ENCODE measurements at places on chromosomes 16 and 17.

- peak; percentile 68 for DNase-seq
These were observed 654 bp downstream of the TNFAIP1 start for GRCh38 chr17:28335959-28336871.

DNA sequence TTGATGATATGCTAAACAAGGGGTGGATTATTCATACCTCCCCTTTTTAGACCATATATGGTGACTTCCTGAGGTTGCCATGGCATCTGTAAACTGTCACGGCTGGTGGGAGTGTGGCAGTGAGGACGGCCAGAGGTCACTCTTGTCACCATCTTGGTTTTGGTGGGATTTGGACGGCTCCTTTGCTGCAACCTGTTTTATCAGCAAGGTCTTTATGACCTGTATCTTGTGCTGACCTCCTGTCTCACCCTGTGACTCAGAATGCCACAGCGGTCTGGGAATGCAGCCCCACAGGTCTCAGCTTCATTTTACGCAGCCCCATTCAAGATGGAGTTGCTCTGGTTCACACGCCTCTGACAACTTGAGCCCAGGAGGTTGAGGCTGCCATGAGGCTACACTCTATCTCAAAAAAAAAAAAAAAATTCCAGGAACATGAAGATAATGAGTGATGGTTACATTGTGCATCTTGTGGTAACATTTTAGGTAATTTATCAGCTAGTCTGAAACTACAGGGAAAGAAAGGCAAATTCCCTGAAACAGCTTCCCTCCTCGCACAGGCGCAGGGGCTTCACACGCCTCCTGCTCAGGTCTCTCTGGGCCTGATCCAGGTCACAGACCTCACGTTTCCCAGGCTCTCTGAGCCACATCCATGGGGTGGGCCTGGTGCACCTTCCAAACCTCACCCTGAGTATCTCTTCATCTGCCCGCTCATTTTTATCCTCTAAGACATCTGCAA lies 15.3 kb upstream of the UBE2I start:
- DNase-seq: no peak

- no peak for DNase-seq
These were observed 91.8 kb upstream of the CLEC18A start for GRCh38 chr16:69859105-69859989.

DNA sequence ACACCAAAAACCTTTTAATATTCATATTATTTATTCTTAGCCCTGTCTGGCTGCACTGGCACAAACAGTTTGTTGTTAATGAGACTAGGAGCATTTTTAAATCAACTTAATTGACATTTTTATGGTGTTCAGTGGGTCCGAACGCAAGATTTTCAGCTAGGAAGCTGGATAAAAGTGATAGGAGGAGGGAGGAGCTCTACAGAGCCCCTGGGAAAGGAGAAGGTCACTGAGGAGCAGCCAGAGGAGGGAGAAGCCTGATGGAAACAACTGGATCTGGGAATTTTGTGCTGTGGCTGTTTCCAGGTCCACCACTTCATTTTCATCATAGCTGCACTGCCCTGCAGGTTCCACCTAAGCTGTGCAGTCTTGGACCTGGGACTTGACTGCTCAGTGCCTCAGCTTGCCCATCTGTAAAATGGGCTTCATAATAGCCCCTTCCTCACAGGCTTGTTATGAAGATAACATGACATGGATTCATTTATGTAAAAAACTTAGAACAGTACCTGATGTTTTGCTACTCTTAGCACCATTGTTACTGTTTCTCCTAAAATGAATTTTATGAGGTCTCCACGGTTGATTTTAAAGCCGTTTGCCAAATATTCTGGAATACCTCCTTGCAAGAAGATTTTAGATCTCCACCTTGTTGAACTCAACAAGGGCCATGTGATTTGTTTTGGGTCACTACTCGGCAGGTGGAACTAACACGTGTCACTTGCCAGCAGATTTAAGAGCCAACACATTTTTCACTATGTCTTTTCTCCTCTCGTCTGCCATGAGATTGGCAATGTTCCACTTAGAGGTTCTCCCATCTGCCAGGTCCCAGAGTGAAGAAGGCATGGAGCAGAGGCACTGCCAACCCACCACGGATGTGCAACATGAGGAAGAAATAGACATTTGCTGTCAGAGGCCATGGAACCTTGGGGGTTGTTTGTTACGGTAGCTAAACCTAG lies 18.7 kb upstream of the GRIN2A start:
- no peak for DNase-seq

- DNase-seq: no peak
These were observed 5.8 kb downstream of the THOC6 start for GRCh38 chr16:3029491-3030221.

DNA sequence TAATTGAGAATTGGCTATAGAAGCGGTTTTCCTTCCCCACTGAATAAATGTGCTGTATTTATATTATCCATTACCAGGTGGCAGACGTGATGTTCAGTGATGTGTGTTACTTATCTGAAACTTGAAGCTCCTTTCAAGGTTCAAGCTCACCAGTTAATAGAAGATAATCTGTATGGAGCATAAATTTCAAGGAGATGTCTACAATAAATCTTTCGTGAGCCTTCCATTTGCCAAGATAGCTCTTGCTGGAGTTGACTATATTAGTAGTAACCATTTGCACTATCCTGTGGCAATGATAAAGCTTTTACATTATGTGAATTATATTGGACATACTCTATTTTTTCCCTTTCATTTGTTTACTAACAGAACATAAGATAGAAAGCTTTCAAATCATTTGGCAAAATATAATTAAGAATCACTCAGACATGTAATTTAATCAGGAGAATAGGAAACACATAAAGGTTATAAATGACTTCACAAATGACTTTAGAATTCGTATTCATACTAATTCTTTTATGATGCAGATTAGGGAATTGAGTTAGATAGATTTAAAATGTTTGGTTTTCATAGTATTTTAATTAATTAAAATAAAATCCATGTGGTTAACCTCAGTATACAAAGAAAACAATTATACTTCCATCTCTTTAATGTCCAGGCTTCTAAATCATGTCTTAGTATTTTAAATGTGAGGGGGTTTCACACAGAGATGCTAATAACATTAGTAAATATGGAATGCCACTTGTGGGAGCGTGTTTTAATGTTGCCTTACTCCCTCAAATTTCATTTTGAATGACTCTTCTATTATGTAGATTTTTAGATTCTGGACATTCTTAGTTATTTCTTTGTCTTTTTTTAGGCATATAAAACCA lies 664.4 kb upstream of the CDH8 start:
- no peak for DNase-seq

DNA sequence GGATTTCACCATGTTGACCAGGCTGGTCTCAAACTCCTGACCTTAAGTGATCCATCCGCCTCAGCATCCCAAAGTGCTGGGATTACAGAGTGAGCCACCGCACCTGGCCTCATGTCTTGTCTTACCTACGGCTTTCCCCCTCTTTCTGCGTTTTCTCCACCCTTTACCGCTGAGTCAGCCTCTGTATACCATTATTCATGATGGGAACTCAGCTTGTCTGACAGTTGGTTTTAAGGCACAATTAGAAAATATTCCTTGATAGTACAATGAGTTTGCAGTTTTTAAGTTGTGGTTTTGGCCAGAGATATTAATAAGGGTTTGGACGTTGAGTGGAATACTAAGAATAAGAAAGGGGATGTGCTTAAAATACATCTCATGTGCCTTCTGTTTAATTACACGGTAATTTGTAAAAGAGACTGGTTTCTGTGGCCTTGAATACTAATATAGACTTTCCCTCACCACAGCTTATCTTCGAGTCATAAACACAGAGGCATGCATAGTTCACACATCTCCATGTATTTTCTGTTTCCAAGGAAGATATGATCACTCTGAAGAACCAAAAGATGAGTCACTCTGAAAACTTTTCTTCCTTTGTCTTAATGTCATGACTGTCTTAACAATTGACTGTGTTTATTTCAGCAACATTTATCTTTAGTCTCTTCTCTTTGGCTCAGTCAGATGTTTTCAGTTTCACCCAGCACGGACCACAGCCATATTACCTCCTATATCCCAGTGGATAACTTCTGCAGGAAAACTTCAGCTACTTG lies 54.4 kb downstream of the PITPNC1 start:
- DNase-seq: peak; percentile 94

GRCh38 chr17:9973669-9974447 lies 68.8 kb upstream of the RCVRN start:
- DNase-seq: no peak

GRCh38 chr17:2412561-2413021 lies 11.7 kb upstream of the MNT start:
- no peak for DNase-seq

GRCh38 chr17:15651583-15652110 lies 32.1 kb upstream of the FBXW10B start:
- DNase-seq: peak; percentile 97

DNA sequence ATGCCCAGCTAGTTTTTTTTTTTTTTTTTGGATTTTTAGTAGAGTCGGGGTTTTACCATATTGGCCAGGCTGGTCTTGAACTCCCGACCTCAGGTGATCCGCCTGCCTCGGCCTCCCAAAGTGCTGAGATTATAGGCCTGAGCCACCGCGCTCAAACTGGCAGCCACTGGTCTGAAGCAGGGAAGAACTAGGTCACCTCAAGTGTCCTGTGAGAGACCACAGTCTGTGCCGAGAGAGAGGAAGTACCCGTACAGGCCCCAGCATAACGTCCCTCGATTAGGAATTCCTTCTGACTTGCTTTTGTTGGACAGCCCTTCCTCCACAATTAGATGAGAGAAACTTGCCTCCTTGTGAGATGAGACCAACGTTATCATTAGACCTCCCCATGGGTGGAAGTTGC lies 13.7 kb upstream of the CD300E start:
- no peak for DNase-seq

GRCh38 chr17:76993651-76994050 lies 125.4 kb downstream of the MGAT5B start:
- no peak for DNase-seq

GRCh38 chr16:35585411-35585810 lies 2126.0 kb downstream of the TP53TG3F start:
- DNase-seq: no peak

- no peak for DNase-seq
These were observed 1.4 kb downstream of the MSL1 start for GRCh38 chr17:40122999-40123810.

DNA sequence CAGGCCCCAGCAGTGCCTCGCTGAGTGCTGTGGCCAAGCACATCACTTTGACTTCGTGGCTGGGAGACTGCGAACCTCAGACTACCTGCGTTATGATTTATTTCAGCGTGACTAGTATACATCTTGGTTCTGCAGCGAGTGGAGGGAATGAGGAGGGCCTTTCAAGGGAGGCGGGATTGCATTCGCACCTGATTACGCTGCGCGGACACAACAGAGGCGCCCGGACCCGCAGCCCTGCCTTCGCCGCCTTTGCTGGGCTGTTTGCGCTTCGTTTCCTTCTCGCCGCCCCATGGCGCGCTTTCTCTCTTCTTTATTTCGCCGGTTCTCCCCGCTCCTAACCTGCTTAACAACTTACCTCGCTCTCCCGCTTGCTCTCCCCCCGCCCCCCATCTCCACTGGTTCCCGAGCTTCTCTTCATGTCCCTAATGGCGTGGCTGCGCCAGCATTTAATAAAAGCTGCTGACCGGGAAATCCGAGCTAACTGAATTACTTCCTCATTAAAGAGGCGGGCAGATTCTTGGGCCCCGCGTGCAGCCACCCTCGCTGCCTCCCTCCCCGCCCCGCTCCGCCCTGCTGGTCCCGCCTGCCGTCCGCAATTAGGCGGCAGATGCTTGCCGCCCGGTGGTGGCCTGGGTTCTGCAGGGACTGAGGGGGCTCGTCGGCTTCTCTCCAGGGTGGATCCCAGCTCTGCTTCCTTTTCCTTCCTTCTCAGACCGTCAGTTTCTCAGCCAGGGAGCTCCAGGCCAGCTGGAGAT lies 257.6 kb upstream of the SDK2 start:
- DNase-seq: no peak

- DNase-seq: no peak
These were observed 29.7 kb upstream of the LGALS9 start for GRCh38 chr17:27601069-27601974.

- no peak for DNase-seq
These were observed at the start of gene TPSG1 for GRCh38 chr16:1225051-1225451. TSS of gene TPSG1 (minus strand) at chr16:1225268. CDS start at chr16:1225252, 16 bp downstream.

DNA sequence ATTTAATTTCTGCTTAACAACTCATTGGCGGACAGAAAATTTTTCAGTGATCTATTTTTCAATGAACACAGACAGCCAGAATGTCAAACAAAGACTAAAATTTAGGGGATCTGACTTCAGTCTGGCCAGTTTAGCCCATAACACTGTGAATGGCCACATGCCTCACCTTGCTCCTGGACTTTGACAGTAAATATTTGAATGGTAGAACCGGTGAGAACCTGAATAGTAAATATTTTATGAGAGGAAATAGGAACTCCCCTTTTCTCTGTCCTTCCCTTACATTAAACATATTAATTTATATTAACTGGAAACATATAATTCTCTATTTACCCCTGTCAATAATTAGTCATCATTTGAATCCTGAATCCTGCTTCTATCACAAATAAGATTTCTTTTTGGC lies 942.1 kb downstream of the KCNJ2 start:
- DNase-seq: no peak

DNA sequence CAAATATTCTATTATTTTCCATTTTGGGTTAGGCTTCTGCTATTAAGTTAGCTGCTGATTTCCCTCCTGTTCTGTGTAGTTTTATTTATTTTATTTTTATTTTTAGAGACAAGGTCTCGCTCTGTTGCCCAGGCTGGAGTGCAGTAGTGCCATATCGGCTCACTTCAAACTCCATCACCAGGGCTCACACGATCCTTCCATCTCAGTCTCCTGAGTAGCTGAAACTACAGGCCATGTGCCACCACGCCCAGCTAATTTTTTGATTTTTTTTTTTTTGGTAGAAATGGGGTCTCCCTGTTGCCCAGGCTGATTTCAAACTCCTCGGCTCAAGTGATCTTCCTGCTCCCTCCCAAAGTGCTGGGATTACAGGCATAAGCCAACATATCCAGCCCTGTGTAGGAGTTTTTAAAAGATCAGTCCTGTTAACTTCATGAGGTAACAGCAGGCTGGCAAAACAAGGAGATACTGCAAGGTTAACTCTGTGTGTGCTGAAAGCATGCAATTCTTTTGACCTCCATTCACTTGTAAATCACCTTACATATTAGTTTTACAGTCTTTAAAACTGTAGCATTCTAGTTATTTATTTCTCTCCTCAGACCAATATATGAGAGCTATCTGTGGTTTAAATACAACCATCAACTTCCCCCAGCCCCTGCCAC lies 63.2 kb downstream of the SSH2 start:
- DNase-seq: no peak

DNA sequence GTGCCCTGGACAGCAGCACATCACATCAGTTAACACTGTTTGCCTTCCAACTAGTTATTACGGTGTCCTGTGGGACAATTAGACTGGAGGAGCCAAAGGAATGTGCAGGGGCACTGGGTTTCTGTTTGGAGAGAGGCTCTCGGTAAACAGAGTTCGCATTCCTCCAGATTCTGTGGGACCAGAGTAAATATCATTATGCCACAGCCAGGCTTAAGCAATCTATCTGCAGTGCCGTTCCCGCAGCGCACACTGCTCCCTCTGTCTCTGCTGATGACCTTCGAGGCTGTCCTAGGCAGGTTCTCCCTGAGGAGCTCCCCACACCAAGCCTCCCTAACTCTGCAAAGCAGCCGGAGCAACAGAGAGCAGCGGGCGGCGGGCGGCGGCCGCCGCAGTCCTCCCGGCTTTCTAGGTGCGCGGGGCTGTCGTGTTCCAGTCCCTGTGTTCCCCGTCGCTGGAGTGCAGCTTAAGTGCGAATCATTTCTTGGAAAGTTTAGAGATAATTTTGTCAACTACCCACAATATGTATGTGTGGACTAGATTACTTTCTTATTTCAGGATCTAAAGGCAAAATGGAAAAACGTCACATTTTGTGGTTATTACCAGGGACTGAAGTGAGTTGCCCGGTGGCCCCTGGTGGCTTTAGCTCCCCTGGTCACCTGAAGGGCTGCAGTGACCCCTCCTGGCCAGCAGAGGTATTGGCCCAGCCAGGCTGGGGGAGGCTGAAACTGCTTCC lies 43.3 kb downstream of the PGS1 start:
- DNase-seq: no peak
